Activated T-helper 1 cell treated with anti-CD3 and anti-CD28 coated beads, Interleukin-2, amount 50 U/mL, for 16 hours (primary cell): ENCODE measurements at places on chromosomes 12 and 14.

GRCh38 chr12:97299847-97300246 lies 162.8 kb upstream of the RMST start:
- DNase-seq, result no peak

- no peak for DNase-seq
Observed at GRCh38 chr12:130816097-130816496, 23.0 kb downstream of the STX2 start.

- no peak for DNase-seq
Observed at GRCh38 chr12:74365178-74365964, 172.3 kb upstream of the ATXN7L3B start.

DNA sequence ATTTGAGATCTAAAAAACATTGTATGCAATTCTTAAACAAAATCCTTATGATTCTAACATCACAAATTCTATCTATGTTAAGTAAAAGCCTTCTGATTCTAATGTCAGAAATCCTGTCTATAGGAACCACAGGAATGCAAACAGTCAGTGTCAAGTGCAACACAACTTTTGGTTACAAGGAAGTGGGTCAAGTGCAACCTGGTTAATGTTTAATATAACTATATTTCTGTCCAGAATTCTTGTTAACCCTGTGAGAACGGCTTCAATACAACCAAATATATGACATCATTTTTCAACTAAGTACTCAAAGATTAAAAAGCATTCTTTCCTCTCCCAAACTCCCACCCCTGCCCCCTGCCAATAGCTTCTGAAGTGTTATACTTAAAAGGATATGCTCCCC lies 107.9 kb upstream of the PLEKHA5 start:
- DNase-seq, result no peak

DNA sequence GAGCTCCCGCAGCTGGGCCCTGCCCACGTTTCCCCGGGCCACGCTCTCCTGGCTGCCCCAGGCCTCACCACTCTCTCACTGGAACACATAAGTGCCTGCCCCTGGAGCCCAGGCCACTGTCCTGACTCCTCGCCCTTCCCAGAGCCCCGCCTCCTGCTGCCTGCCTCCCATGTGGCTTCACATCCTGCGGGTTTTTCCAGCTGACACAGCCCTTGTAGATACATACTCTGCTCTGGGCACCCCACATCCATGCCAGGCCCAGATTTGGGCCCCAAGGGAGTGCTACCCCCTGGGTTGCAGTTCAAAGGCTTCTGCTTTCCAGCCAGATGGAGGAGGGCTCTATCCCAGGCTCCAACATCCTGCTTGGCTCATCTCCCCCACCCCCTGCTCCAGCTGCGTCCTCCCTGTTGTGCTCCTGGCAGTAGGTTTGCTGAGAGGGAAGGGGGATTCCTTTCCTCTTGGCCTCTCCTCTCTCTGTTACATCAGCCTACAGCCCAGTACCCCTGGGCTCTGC lies 60.1 kb downstream of the TSPAN9 start:
- DNase-seq, result no peak

- DNase-seq, result no peak
Observed at GRCh38 chr12:92702754-92703679, at the start of gene PLEKHG7. PLEKHG7 (plus strand) TSS chr12:92702989; CDS start chr12:92706632, 3,643 bp downstream.

GRCh38 chr14:101717663-101718490 lies 43.6 kb upstream of the PPP2R5C start:
- DNase-seq, result no peak

DNA sequence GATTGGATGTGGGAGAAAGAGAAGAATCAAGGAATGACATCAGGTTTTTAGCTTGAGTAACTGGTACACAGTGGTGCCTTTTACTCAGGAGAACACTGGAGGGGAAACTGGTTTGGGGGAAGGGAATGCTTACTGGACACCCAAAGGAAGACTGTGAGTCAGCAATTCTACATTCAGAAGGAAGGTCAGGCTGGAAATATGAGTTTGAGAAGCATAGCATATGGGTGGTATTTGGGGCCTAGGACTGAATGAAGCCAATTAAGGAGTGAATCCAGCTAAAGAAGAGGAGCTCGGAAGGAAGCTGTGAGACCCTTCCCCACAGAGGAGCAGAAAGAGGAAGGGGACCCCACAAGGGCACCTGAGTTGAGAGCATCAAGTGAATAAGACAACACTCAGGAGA lies 35.4 kb downstream of the DMAC2L start:
- DNase-seq, result no peak

- no peak for DNase-seq
Observed at GRCh38 chr14:68775614-68776126, 17.2 kb downstream of the ZFP36L1 start.

GRCh38 chr14:84375235-84375634 lies 1154.7 kb upstream of the FLRT2 start:
- DNase-seq, result no peak

GRCh38 chr12:101566318-101566717 lies 28.5 kb upstream of the MYBPC1 start:
- no peak for DNase-seq

DNA sequence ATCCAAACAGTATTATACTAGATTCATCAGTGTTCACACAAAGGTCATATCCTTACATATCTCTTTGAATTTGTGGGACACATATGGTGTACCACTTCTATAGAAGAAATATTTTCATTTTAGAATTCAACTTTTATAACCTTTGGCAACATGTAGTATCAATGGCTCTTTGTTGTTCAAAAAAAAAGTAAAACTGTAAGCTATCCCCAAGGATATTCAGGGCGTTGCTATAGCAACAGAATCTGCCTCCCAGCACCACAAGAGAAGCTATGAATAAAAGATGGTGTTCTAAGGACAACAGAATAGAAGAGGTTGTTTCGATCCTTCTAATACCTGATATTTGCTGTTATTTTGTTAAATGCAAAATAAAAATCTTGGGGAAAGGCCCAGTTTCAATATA lies 139.3 kb downstream of the BRMS1L start:
- DNase-seq, result no peak

GRCh38 chr12:130644566-130644965 lies 71.5 kb downstream of the RIMBP2 start:
- DNase-seq, result no peak

DNA sequence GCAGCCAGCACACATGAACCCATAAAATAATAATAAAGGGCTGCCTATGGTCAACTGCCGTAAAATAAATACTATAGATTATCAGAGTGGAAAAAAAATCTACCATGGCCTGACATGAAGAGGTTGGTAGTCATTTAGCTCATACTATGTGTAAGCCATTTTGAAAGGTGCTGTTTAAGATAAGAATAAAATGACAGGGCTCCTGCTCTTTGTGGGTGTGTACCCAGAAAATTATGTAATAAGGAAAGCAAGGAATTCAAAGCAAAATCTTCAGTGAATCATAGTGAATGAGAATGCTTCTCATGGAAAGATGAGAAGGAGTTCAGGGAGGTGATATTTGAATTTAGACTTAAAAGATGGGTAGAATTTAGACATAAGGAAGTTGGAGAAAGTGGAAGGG lies 42.9 kb upstream of the PPM1H start:
- no peak for DNase-seq

DNA sequence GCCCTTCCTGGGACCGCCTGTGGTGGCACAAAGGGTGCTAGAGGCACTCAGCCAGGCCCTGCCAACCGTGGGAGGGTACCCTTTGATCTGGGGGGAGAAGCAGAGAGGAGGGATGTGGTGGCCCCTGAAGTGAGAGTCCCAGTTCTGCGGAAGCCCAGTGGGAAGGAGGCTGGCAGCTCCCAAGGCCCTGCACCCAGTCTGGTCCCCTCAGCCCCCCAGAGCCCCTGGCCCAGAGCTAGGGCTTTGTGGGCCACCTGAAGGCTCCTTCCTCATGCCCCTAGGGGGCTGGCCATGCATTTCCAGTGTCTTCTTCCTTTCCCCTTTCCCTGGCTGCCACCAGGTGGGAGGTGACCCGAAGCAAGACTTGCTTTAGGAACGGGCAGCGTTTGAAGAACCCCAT lies 44.3 kb downstream of the PLEKHG3 start:
- no peak for DNase-seq

DNA sequence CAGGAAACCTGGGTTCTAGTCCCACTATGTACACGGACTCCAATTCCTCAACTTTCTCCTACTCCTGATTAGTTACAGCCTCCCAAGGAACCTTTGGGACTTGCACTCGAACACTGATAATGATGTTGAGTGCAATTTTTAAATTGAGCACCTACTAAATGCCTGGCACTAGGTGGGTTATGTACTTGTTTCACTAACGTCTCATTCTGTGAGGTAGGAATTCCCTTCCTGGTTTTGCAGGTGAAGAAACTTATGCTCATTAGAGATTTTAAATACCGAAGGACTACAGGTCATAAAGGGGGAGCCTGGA lies 536 bp downstream of the PARPBP start:
- DNase-seq, result no peak

DNA sequence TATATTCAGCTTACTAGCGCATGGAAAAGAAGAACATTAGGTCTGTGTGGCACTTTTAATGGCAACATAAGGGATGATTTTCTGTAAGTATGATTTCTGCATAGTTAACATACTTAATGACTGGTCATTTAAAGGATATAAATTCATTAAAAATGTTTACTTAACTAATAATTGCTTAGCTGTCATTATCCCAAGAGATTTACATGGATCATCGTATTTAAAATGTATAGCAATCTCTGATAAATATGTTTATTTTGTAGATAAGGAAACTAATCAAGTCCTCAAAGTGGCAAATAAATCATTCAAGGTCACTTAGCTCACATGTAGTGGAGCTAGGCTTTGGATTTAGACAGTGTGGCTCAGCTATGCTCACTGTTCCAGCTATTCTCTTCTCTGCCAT lies 158.6 kb downstream of the OTOGL start:
- DNase-seq, result no peak

- DNase-seq, result no peak
Observed at GRCh38 chr12:27620121-27620520, 76.1 kb upstream of the REP15 start.

- DNase-seq, result no peak
Observed at GRCh38 chr14:88729159-88729558, 63.6 kb downstream of the EML5 start.

- no peak for DNase-seq
Observed at GRCh38 chr12:98544751-98545150, 29.4 kb downstream of the TMPO start.

- no peak for DNase-seq
Observed at GRCh38 chr12:62210422-62210821, 49.8 kb upstream of the USP15 start.

DNA sequence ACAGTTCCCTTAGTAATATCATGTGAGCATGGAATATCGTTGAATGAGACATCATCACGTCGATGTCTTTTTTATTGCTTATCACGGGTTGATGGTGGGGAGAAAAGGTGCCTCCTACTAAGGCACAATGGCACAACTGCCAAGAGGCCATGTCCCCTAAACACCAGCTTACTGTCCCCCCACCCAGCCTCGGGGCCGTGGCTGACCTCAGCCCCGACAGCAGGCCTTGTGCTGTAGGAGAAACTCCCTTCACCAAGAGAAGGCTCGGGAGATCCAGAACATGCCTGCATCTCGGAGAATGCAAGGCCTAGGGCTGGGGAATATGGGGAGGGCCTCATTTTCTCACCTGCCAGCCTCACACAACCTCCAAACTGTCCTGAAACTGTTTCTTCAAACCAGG lies 22.8 kb downstream of the ZFP36L1 start:
- no peak for DNase-seq

DNA sequence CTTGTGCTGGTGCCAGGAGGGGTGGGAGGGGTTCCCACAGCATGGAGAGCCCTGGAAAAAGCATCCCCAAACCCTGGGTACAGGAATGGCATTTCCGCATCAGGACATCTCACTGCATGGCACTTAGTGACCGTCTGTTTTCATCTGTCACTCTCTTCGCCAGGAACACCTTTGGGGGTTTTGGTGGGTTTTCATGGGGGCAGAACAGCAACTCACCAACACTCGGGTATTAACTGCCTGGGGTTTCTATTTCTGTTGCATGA lies 3.5 kb downstream of the VSX2 start:
- no peak for DNase-seq

DNA sequence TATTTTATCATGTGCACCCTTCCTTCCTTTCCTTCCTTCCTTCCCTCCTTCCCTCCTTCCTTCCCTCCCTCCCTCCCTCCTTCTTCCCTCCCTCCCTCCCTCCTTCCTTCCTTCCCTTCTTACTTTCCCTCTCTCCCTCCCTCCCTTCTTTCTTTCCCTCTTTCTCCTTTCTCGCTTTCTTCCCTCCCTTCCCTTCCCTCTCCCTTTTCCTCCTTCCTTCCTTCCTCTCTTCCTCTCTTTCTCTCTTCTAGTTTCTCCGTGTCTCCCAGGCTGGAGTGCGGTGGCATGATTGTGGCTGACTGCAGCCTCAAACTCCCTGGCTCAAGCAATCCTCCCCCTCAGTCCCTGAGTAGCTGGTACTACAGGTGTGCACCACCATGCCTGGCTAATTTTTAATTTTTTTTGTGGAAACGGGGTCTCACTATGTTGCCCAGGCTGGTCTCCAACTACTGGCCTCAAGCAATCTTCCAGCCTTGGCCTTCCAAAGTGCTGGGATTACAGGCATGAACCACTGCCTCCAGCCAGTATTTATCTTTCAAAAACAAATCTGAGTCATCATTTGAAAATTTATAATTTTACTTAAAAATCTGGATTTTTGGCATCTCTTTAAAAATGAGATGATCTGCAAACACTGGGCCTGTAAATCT lies 7.8 kb downstream of the C1RL start:
- no peak for DNase-seq

DNA sequence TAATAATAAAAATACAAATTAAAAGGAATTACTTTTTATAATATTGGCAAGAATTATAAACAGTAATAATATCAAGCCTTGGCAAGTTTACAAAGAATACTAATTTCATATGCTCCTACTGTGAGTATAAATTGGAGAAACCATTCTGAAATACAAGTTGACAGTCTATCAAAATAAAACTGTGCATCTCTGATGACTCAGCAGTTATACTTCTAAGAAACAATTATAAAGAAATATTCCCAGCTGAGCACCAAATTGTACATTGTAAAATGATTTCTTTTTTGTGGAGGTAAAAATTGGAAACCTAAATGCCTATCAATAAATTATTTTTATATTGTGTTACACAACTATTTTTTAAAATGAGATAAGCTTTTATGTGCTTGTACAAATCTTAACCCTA lies 35.5 kb upstream of the KCNC2 start:
- no peak for DNase-seq

DNA sequence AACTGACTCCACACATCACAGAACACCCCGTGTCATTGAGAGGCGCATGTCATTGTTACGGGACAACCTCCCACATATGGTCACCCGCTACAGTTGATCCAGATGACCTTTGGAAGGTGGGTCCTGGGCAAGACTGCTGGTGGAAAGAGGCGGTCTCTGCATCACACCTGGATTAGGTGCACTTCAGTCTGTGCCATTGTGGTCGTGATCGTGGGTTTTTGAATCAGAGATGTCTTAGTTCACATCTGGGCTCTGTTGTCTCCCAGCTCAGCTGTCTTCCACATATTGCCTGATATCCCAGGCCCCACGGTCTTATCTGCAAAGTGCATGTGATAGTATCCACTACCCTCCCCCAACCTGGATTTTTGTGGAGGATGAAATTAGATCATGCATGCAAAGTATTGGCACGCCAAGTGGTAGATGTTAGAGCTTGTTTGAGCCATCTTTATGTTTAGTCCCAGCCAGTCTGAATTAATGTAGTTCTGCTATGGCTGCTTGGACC lies 208.7 kb upstream of the FOXN3 start:
- no peak for DNase-seq

- DNase-seq, result no peak
Observed at GRCh38 chr12:71400481-71400880, 39.1 kb upstream of the LGR5 start.

- no peak for DNase-seq
Observed at GRCh38 chr12:11660624-11661023, 11.2 kb downstream of the ETV6 start.

- DNase-seq, result no peak
Observed at GRCh38 chr12:97572220-97572619, 109.6 kb downstream of the RMST start.

- DNase-seq, result peak; percentile 63
Observed at GRCh38 chr14:105944632-105945610, 418.5 kb downstream of the TMEM121 start.
